ENCODE measurements at places on chromosomes 7 and 10. TPM values are rescaled to one million over a fixed set of nuclear protein-coding genes. Genes with fewer than 3 reads are reported as not detected.

CRTAC1 gene
- total RNA-seq = 19.5 TPM

- no peak for DNase-seq
Measured at GRCh38 chr7:17097668-17098297, 200.7 kb upstream of the AHR start.

DNA sequence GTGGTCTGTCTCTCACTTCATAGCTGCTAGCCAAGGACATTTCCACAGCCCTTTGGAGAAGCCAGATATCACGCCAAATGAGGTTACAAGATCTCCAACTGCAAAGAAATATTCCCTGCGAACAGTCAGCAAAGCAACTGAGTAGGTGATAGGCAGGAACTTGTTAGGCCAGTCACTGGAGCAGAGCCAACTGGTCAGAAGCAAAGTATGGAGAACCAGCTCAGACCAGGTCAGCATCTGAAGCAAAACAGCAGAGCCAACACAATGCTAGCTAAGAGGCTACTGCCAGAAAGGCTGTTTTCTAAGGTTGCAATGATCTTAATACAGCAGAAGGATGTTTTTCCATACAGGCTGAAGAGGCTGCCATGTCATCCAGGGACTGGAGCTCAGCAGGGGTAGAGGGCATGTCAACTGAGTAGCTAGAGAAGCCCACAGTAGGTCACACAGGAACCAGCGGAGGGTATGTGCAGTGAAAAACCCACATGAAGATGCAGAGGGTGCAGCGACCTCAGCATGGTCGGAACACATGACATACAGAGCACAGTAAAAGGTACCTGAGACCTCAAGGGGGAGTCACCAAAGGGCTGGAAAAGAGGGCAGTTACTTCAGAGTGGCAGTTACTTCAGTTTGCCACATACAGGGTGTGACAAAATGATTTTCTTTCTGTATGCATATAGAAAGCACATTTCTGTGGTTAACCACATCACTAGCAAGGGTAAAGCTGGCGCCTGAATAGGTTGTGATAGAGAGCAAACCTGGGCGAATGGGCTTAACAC, 8.9 kb downstream of the SEC31B start:
- DNase-seq = no peak

- DNase-seq = no peak
Measured at GRCh38 chr10:116045366-116046356, 227.3 kb downstream of the GFRA1 start.

GRCh38 chr7:144812379-144813283, 23.2 kb downstream of the TPK1 start:
- no peak for DNase-seq

DNA sequence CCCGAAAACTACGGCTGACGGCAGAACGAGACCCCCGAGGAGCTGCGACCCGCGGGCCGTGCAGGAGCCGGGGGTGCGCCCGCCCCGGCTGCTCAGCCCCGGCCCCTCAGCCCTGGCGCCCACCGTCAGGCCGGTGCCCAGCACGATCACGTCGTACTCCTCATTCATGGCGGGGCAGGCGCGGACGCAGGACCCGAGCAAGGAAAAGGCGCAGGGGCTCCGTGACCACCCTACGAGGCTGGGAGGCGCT, 218 bp downstream of the GDI2 start:
- no peak for DNase-seq

- no peak for DNase-seq
Measured at GRCh38 chr10:45470098-45471012, 96.3 kb downstream of the ALOX5 start.

Measured in ovary (tissue), 10 donors.